Spinal cord (tissue), 10 donors: ENCODE measurements at places on chromosomes 1 and 21. TPM values are rescaled to one million over a fixed set of nuclear protein-coding genes. Genes with fewer than 3 reads are reported as not detected.

- no peak for DNase-seq
- peaks cover 24% of the 10 kb centered on the region for H3K4me1 ChIP-seq
- no peaks in the 10 kb centered on the region for H3K36me3 ChIP-seq
- no peak overlapping the region for H3K4me3 ChIP-seq
- no peaks in the 10 kb centered on the region for H3K27me3 ChIP-seq
Observed at GRCh38 chr1:47778280-47778679, 218.9 kb downstream of the TRABD2B start.

DNA sequence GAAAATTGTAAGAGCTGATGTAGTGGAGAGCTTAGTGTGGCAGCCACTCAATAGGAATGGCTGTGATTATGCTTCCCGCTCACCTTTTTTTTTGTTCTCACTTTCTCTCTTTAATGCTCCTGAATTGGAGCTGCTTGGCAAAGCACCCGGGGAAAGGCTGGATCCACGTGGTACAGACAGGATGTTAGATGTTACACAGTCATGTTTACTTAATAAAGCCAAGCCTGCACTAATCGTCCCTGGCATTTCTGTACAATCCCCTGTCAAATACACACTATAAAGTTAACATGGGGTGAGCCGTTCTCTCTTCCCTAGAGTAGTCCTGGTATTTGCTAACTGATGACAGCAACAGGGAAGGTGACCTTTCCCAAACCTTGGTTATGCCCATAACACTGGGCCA, 187.8 kb downstream of the ZSCAN20 start:
- H3K4me3 ChIP-seq = no peak overlapping the region
- H3K27ac ChIP-seq = no peak overlapping the region
- H3K27me3 ChIP-seq = no peaks in the 10 kb centered on the region
- peaks cover 35% of the 10 kb centered on the region for H3K36me3 ChIP-seq
- DNase-seq = no peak
- no peaks in the 10 kb centered on the region for H3K4me1 ChIP-seq

- H3K4me1 ChIP-seq = peaks cover 6% of the 10 kb centered on the region
- H3K27me3 ChIP-seq = no peaks in the 10 kb centered on the region
- H3K36me3 ChIP-seq = no peaks in the 10 kb centered on the region
- H3K4me3 ChIP-seq = no peak overlapping the region
Observed at GRCh38 chr1:30475201-30475600, 248.2 kb downstream of the MATN1 start.

GRCh38 chr1:218284377-218284916, 646 bp upstream of the RRP15 start:
- H3K4me3 ChIP-seq = peak overlapping the region; percentile 98
- no peaks in the 10 kb centered on the region for H3K27me3 ChIP-seq
- H3K36me3 ChIP-seq = no peaks in the 10 kb centered on the region

DNA sequence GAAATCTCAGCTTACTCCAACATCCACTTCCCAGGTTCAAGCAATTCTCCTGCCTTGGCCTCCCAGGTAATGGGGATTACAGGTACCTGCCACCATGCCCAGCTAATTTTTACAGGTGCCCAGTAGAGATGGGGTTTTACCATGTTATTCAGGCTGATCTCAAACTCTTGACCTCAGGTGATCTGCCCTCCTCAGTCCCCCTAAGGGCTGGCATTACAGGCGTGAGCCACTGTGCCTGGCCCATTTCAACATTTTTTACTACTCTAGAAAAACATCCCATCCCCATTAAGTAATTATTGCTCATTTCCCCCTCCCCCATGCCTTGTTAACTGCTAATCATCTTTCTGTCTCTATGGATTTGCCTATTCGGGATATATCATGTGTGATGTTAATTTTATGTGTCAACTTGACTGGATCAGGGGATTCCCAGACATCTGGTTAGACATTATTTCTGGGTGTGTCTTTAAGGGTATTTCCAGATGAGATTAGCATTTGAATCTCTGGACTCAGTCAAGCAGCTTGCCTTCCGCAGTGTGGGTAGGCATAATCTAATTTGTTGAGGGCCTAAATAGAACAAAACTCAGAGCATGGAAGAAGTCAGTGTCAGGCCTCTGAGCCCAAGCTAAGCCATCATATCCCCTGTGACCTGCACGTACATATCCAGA, 33.0 kb upstream of the ZBTB8B start:
- H3K4me1 ChIP-seq = peaks cover 2% of the 10 kb centered on the region
- no peak for DNase-seq
- no peak overlapping the region for H3K27ac ChIP-seq

- no peak for DNase-seq
- no peak overlapping the region for H3K4me3 ChIP-seq
- no peaks in the 10 kb centered on the region for H3K36me3 ChIP-seq
- H3K27ac ChIP-seq = no peak overlapping the region
Observed at GRCh38 chr1:2981981-2982614, 39.2 kb upstream of the ACTRT2 start.

- H3K36me3 ChIP-seq = no peaks in the 10 kb centered on the region
- no peaks in the 10 kb centered on the region for H3K27me3 ChIP-seq
- DNase-seq = peak; percentile 83
- no peak overlapping the region for H3K4me3 ChIP-seq
- H3K4me1 ChIP-seq = peaks cover 41% of the 10 kb centered on the region
Observed at GRCh38 chr1:47805921-47806361, 191.2 kb downstream of the TRABD2B start.

DNA sequence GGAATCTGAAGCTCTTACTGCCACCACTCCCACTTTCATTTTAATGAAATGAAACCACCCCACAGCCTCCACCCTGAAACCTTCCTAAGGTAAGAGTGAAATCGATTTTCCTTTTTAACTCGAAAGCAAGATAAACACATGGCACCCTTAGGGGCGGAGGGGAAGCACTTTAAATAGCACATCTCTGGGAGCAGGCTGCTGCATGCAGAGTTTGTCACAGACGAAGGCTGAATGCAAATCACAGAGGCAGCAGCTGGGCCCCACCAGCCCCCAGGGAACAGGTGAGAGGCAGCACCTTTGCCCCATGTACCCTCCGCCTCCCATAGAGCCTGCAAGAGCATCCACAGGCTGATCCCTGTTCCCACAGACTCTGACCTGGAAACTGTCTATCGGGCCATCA, 60.0 kb upstream of the GRIK3 start:
- no peak overlapping the region for H3K27ac ChIP-seq
- H3K27me3 ChIP-seq = no peaks in the 10 kb centered on the region
- no peak for DNase-seq
- no peaks in the 10 kb centered on the region for H3K36me3 ChIP-seq
- no peak overlapping the region for H3K4me3 ChIP-seq

DNA sequence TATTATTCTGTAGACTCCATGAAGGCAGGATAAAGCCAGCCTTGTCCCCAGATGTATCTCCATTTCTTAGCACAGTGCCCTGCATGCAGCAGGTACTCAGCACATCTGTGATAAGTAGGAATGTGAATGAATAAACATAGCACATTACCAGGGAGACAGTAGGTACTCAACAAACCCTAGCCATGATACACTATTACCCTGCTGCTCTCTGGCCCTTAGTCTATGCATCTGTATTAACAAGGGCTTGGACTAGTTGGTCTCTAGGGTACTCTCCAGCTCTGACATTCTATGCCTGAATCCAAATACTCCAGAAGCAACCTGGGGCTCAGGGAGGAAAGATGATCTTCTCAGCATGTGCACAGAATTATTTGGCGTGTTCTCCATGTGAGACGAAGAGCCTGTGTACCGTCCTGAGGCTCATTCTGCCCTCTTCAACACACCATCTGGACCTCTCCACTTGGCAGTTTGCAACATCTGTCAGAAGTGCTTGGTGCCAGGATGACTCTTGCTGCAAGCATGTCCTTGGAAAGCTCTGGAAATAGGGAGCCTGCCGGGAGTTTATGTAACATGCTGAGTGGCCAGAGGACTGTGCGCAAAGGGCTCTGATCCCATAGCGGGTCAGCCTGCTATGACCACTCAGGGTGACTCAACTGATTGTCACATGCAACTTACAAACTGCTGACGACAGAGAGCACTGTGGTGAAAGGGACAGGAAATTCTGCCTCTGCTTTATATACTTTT, 228.2 kb upstream of the USP24 start:
- H3K27ac ChIP-seq = no peak overlapping the region
- DNase-seq = peak; percentile 15
- no peaks in the 10 kb centered on the region for H3K4me1 ChIP-seq

GRCh38 chr1:37515185-37516034, 844 bp upstream of the MEAF6 start:
- no peaks in the 10 kb centered on the region for H3K27me3 ChIP-seq
- peaks cover 6% of the 10 kb centered on the region for H3K4me1 ChIP-seq
- H3K36me3 ChIP-seq = peaks cover 4% of the 10 kb centered on the region
- peak overlapping the region; percentile 88 for H3K27ac ChIP-seq
- peak overlapping the region; percentile 69 for H3K4me3 ChIP-seq

GRCh38 chr1:215474940-215475339, 92.2 kb upstream of the KCTD3 start:
- H3K4me1 ChIP-seq = no peaks in the 10 kb centered on the region
- H3K27ac ChIP-seq = no peak overlapping the region
- H3K36me3 ChIP-seq = no peaks in the 10 kb centered on the region
- H3K4me3 ChIP-seq = no peak overlapping the region

- H3K27me3 ChIP-seq = no peaks in the 10 kb centered on the region
- H3K36me3 ChIP-seq = no peaks in the 10 kb centered on the region
- H3K4me1 ChIP-seq = no peaks in the 10 kb centered on the region
- H3K27ac ChIP-seq = no peak overlapping the region
Observed at GRCh38 chr1:192580351-192580962, 4.9 kb downstream of the RGS1 start.

Gene PLXNA2
- total RNA-seq = 22.0 TPM

Gene SPRR4
- not detected for total RNA-seq

Gene CCDC30
- total RNA-seq = 19.1 TPM

Gene SPATA46
- not detected for total RNA-seq

Gene WDR47
- total RNA-seq = 92.9 TPM

Gene IL20
- total RNA-seq = not detected

Gene C1orf232
- total RNA-seq = not detected

Gene WNT2B
- total RNA-seq = 9.9 TPM
